ENCODE measurements at places on chromosomes 7 and 10.

GRCh38 chr10:3871424-3871996 lies 86.5 kb upstream of the KLF6 start:
- DNase-seq = no peak

- DNase-seq = no peak
Measured at GRCh38 chr7:111708072-111708471, 145.8 kb upstream of the IMMP2L start.

GRCh38 chr10:46318799-46319198 lies 32.0 kb downstream of the ANTXRL start:
- DNase-seq = no peak

- no peak for DNase-seq
Measured at GRCh38 chr10:114363745-114364454, 40.4 kb downstream of the AFAP1L2 start.

DNA sequence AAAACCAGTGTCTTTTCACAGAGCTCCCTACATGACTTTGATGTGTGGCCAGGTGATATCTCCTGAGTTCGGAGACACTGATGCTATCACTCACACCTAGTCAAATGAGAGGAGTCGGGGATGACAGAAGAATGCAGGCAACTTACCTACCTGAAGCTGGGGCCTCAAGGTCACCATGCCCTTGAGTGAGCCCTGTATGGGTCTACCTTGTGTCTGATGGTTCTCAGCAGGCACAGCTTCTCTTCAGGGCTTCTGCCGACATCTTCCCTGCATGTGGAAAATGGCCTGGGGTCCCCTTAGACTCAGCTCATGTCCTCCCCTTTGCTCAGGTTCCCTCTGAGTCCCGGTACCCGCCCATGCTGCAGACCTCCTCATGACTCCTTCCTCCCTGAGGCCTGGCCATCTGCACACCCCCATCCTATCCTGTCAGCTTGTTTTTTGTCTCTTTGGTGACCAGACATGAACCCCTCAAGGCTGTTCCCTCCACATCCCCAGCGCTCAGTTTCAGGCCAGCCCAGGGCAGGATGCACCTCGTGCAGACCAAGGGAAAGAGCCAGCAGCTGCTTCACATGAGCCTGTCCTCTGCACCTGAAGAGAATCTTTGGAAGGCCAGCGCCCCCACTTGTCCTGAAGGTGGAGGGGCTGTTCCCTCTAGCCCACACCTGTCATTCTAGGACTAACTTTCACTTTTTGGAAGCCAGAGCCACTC lies 74.6 kb upstream of the GDF10 start:
- no peak for DNase-seq

DNA sequence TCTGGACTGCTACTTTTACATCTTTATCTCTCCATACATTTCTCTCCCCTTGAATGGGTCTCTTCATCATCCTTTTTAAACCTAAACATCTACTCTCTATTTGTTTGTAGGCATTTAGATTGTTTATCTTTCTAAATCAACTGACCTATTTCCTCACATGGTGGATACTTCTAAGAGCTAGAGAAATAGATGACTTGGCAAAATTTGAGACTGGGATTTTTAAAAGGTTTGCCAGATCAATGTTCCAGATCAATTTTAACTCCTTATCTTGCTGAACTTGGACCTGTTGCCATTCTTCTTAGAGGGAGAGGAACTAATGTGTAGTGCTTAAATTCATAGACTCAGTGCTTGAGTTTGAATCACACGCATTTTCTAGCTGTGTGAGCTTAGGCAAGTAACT lies 144.2 kb upstream of the STEAP4 start:
- no peak for DNase-seq

DNA sequence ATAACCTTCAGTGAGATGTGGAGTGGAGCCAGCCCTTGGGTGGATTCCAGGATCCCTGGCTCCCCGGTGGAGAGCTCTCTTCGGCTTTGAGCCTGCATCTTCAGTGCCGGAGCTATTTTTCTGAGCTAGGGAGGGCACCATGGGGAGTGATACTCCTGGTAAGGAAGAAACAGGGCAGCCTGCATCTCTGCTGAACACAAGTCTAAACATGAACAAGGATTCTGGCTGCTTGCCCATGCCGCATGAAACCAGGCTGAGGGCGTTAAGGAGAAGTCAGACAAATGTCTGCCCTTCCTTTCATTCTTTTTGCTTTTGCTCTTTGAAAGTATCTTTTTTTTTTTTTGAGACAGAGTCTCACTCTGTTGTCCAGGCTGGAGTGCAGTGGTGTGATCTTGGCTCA lies 60.4 kb downstream of the EVX1 start:
- DNase-seq = no peak

DNA sequence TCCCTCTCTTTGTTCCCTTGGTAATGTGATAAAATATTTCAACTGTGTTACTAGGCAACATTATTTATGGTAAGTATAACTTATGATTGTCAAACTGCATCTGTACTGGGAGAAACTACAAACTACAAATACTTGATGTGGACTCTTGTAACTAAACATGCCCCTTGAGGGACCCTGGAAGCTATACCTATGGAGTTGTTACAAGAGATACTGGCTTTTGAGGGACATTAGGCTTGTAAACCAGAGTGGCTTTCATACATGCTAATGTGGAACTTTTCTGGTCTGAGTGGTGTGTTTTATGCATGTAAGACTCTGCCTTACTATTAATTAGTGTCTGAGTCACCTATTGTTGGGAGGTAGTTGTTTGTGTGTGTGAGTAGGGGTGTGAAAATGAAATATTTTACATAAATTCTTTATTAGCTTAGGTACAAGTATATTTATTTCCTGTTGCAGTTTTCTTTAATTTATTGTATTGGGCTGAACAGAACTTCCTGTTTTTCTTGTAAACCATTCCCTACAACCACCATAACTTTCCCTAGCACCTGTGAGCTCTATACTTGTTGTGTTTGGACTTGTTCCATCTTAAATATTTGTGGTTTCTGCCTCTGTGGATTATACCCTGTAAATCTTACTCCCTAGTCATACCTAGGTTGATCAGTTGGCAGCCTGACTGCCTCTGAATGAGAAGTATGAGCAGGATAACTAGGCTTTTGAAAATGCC lies 49.8 kb downstream of the STK31 start:
- DNase-seq = no peak

DNA sequence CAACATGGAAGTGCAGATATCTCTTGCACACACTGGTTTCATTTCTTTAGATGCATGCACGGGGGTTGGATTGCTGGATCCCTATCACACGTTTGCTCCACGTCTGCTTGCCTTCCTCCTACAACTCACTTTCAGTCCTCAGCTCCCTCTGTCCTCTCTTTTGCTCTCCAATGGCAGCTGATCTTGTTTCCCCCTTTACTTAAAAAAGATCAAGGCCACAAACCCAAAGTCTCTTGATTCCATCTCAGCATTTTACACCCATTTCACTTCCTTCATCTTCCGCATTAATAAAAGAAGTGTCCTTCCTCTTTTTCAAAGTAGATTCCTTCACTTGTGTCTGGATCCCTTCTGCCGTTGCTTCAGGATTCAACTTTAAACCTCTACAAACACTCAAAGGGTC lies 245.2 kb downstream of the DOCK4 start:
- DNase-seq = no peak

DNA sequence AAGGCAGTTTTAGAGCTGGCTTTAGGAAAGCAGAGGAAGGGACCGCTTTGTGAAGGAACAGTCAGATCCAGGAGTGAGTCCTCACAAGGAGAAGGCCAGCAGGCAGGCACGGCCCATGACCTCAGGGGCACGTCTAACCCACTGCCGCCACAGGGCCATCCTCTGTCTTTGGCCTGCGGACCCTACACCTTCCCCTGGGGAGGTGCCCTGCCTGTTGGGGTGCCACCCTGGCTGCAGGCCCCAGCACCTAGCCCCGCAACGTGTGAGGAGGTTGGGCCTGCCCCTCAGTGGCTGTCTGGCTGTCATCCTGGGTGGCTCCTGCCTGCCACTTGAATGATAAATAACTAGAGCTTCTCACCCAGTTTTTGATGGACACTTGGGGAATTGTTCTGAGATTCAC lies 31.0 kb upstream of the TRIM8 start:
- no peak for DNase-seq

GRCh38 chr10:101840741-101841453 lies 2.7 kb downstream of the KCNIP2 start:
- peak; percentile 55 for DNase-seq

DNA sequence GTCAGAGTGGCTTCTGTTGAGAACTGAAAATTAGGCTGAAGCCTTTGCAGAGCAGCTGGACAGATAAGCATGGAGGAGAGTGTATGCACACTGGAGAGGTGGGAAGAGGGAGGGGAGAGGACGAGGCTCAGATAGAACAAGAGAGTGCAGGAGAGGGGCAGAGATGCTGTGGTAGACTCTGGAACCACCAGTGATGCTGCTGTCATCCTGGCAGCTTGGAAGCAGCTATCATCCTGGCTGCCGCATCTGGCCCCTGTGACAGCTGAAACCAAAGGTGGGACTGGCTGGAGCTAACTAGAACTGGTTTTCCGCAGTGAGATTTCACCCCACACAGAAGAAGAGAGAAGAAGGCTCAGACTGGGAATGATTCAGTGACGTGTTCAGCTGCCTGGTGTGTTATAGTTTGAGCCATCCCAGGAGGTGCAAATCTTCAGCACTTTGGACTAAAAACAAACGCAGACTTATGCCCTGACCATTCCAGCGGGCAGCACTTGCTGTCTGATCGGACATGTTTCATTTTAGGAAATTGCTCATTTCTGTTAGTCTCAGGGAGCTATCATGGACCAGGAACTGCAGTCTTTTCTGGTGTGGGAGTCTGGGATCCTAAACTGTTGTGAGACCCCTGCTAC lies 38.4 kb downstream of the EEPD1 start:
- DNase-seq = no peak

DNA sequence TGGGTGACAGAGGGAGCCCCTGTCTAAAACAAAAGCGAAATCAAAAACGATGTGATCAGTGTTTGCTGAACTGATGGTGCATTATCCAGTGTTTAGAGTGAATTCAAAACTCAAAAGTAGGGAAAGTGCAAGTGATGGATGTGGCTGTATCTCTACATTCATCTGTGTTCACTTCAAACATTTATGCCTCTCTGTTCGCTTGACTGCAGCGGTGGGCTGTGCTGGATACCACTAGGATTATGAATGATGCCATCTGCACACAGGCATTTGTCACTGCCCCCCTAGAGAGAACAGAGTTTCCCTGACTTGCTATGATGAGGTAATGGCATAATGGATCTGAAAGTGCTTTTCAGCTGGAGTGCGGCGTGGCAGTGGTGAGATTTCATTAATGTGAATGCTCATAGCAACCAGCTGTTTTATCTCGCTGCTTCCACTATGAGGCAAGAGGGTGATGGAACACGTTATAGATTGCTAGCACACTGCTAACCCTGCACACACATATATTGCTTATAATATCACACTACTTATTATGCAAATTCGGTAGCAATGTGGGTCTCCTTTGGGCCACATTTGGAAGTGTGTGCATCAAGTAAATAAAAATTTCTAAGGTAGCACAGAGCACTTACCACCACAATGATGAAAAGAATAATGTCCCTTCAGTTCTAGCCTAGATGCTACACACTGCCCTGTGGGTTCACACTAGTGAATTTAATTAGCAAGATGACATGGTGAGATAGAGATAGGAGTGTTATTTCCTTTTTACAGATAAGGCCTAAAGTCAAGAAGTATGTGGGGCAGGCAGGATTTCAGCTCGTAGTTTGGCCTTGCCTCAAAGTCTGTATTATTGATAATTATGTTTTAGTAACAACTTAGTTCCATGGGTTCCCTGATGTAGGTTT lies 164.7 kb downstream of the CAMK1D start:
- no peak for DNase-seq

DNA sequence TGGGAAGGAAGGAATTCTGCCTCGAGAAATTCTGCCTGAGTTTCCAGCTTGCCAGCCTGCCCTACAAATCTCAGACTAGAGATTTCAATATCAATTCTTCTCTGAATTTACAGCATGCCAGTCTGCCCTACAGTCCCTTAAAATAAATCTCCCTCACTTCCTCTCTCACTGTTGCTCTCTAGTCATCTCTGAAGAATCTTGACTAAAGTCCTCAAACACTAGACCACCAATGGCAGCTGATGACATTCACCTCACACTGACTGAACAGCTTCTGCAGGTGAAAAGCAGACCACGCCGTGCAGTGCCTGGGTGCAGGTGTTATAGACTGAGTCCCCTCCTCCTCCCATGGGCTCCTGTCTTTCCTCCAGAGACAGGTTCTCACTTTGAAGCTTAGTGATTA lies 30.4 kb downstream of the PPP1R3C start:
- DNase-seq = no peak

- DNase-seq = no peak
Measured at GRCh38 chr10:97140049-97140846, 45.5 kb downstream of the SLIT1 start.

DNA sequence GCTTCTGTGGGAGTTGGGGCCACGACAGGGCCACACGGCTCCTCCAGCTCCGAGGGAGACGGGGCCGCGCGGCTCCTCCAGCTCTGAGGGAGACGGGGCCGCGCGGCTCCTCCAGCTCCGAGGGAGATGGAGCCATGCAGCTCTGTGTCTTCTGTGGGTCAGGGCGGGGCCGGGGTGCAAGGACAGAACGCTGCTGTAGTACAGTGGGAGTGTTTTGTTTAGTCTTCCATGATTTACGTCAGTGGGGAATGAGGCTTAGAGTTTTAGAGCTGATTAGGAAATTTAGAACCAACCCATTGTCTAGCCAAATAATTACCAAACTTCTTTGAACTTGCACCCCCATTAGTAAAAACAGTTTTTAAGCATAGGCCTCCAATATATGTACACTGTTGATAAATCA lies 32.9 kb upstream of the PRKAR1B start:
- DNase-seq = no peak

DNA sequence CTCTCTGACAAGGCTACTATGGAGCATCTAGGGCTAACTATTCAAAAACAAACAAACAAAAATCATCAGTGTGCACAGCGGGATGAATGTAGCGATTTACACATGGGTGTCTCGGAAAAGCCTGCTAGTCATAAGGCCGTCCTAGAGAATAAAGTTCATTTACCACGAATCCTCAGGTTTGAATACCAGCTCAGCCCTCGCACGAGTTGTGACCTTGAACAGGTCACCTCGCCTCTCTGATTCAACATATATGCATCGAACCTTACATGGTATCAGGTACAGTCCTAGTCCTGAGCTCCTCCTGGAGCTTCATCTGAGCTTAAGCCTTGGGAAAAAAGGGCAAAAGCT lies 572 bp downstream of the ATP5MF start:
- no peak for DNase-seq
